ENCODE measurements at places on chromosomes 3 and 15.

- DNase-seq, result no peak
These were observed 2.1 kb downstream of the MAGEL2 start for GRCh38 chr15:23645371-23646164.

GRCh38 chr3:49769286-49769915 is 16.9 kb downstream of the IP6K1 start:
- DNase-seq, result no peak

GRCh38 chr15:99518191-99518590 is 47.6 kb upstream of the MEF2A start:
- no peak for DNase-seq

DNA sequence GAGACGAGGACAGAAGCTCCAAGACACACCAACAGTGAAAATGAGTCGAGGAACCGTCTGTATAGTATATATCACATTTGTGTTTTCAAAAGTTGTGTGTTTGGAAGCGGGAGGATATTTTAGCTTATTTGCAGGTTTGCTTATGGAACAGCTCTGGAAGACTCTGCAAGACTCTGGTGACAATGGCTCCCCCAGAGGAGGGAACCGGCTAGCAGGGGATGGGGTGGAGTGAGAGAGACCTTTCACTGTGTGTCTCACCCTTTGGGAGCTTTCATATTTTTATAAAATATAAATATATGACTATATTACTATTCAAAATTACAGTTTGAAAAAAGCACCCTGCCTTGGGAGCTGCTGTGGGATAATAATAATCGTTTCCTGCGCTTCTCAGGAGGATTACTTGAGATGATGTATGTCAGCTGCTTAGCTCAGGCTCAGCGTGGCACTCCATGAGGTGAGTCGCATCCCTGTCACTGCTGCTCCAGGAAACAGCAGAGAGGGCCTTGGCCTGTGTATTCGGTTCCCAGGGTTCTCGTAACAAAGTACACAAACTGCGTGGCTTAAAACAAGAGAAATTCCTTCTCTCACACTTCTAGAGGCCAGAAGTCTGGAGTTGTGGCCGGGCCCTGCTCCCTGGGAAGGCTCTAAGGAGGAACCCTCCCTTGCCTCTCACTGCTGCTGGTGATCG is 183.9 kb downstream of the FAM43A start:
- DNase-seq, result peak; percentile 93

GRCh38 chr3:43629257-43629656 is 7.4 kb upstream of the ANO10 start:
- peak; percentile 10 for DNase-seq

- DNase-seq, result no peak
These were observed 39.8 kb upstream of the FGF7 start for GRCh38 chr15:49383266-49383665.

DNA sequence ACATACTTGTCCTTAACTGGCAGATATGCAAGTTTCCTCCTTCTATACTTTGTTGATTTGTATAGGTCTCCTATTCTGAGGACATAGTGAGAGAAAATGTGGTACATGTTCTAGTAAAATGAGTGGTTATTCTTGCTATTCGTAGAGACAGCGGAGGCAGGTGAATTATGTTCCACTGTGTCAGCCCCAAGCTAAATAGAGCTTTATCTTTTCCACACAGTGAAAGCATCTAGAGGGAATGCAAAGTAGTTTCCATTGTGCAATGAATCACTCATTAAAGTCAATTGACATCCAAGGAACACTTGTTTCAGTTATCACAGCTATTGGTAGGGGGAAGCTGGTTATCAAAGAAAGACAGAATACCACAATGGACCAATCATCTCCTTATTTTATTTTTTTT is 262.4 kb downstream of the NLGN1 start:
- no peak for DNase-seq

DNA sequence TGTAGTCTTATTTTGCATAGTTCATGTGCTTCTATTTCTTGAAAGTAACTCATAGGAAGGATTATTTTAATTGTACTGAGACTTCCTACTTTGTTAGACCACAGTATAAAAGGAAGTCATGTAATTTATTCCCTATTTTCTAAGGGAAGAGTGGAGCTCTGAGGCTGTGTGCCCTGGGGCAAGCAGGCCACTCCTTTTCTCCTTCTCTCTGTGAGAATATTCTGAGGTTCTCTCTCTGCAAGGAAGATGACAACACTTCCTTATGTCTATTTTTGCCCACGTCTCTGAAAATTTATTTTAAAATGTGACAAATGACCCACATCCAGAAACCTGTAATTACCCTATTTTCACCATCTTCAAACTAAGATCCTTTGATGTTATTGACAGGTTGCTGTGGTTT is 11.0 kb downstream of the KCTD6 start:
- no peak for DNase-seq

GRCh38 chr15:41490355-41490754 is 3.3 kb upstream of the ITPKA start:
- peak; percentile 98 for DNase-seq

GRCh38 chr3:129470861-129471260 is 30.8 kb downstream of the IFT122 start:
- no peak for DNase-seq

- DNase-seq, result no peak
These were observed 39.2 kb downstream of the BBX start for GRCh38 chr3:107561980-107562379.

DNA sequence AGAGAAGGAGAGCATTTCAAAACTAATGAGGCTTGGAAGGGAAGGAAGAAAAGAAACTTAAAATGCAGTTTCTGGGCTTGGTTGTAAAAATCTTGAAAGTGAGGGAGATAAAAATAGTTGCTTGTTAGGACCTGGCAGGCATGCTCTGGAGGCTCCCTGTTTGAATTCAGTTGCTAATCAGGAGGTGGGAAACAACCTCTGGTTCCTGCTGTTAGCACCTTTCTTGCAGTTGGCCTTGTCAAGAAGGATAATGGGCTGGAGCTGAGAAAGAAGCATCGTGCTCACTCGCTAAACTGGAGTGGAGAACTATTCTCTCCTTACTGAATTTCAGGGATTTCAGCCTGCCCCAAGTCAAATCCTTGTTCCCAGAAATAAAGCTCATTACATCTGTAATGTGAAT is 23.4 kb downstream of the SNAPC5 start:
- no peak for DNase-seq

- peak; percentile 87 for DNase-seq
These were observed 773.1 kb upstream of the NR2F2 start for GRCh38 chr15:95557226-95558046.

DNA sequence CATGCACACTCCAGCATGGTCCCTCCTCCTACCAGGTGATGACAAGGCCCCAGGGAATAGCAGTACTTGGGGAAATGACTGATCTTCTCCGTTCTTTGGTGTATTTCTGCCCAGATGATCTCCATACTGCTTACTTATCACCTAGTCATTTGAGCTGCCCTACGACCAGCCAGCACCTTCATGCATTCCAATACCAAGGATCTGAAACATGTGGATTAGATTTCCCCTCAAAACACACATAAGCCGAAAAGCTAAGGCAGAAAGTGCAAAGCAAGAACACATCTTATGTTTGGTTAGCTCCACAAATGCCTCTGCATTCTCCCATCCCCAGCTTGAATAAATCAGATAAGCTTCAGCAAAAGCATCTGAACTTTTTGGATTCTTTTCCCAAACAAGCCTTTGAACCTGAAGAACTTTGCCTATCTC is 64.8 kb upstream of the BCL6 start:
- DNase-seq, result no peak

DNA sequence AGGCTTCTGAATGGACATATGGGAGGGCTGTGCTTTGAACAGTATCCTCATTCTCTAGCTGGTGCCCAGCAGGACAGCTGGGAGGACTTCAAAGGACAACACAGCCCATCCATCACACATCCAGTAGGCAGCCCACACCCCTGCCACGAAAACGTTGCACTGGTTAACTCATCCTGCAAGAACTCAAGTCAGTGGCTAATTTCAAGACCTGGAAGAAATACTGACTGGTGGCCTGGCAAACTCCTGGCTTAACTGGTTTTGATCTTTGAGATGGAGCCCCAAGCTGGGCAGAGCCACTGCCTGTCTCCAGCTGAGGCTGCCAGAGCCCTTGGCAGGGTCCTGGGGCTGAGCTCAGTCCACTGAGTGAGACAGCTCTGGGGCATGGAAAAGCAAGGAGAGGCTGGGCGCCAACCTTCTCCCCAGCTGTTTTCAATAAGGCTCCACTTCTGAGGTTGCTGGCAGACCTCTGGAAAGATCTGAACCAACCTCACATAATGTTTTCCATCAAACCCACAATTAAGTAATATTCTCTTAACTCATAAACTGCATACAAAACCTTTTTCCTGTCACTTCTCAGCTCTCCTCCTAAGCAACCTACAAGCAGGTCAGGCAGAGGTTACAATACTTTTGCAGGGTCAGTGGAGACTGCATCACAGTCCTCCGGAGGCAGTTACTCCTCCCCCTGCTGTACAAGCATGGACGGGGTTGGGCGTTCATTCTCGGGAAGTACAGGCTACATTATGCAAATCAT is 110.3 kb downstream of the MYLK start:
- no peak for DNase-seq

DNA sequence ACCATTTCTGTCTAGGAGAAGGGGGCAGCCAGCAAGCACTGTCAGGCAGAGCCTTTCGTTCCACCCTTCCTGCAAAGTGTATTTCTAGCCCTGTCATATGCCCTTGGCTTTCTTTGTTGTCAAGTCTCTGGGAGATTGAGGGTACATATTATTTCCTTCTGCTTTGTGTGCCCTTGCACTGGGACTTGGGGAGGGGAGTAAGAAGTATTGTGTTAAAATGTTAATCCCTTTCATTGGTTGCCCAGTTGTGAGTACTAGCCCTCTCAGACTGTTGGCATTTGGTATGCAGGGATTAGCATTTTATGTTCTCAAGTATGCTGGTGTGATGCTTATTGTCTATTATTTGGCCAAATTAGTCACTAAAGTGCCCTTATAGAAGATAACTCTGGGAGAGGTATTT is 63.9 kb downstream of the RBM6 start:
- no peak for DNase-seq

- DNase-seq, result peak; percentile 24
These were observed 35.6 kb upstream of the GYG1 start for GRCh38 chr3:148955544-148956346.

DNA sequence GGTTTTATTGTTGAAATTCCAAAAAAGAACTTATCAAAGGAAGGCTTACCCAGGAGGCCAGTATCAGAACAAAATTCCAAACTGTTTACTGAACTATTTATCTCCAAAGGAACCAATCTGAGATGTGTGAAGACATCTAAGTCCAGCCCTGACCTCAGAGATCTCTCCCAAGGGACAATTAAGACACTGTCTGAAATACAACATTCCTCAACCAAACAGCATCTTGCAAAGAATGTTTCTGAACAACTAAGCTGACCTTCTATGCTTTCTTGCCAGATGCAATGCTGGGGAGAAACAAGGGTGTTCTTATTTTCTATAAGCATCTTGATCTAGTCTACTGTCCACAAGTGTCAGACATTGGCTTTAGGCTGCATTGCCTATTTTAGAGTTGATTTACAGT is 13.6 kb downstream of the PDZRN3 start:
- DNase-seq, result no peak

DNA sequence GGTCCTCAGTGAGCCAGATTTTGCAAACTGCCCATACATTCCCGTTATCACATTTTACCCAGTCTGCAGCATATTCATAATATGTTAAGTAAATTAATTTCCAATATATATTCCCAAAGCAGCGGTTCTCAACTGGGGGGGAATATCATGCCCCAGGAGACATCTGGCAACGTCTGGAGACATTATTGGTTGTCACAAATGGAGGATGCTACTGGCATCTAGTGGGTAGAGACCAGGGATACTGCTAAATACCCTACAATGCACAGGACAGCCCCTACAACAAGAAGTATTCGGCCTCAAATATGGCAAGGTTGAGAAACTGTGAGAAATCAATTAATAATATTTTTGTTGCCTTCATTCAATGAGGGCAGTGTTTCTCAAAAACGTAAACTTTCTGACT is 280.3 kb downstream of the MAGI1 start:
- DNase-seq, result no peak

GRCh38 chr3:138433892-138434275 is 532 bp upstream of the ESYT3 start:
- DNase-seq, result no peak

GRCh38 chr15:61660579-61660978 is 399.7 kb downstream of the VPS13C start:
- DNase-seq, result no peak

- DNase-seq, result no peak
These were observed 111.4 kb downstream of the HERC1 start for GRCh38 chr15:63722204-63722808.

GRCh38 chr3:40655551-40655950 is 130.8 kb downstream of the ZNF621 start:
- DNase-seq, result no peak

DNA sequence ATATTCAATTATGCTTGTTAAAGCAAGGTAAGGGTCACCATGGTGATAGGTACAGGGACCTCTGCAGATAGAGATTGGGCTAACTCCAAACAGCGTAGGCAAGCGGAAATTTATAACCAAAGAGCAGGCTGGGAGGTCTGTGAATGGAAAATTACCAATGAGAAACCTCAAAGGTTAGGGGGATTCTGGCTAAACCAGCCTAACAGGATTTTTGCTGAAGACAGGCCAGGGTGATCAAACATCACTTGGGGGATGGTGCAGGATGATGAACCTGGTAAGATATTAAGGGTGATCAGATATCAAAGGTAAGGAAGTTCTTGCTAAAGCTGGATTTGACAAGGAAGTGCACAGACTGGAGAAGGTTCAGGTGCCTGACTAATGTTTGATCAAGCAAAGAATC is 35.3 kb upstream of the SNRPN start:
- DNase-seq, result no peak

GRCh38 chr15:35926007-35926380 is 380.0 kb upstream of the DPH6 start:
- DNase-seq, result peak; percentile 8

GRCh38 chr3:12442654-12443501 is 41.4 kb upstream of the TSEN2 start:
- no peak for DNase-seq

- DNase-seq, result no peak
These were observed 99.8 kb downstream of the MEGF11 start for GRCh38 chr15:66153549-66154415.

DNA sequence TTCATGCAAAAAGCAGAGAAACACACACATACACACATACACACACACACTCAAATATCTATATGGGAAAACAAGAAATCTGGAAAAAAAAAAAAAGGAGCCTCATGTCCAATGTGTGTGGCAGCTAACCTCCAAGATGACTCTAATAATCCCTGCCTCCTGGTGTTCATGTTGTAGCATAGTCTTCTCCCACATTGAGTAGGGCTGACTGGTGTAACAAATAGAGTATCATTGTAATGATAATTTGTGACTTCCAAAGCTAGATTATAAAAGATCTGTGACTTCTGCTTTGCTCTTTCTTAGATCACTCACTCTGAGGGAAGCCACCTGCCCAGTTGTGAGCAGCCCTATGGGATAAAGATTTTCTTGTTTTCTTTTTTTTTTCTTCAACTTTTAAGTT is 130.9 kb upstream of the TNIK start:
- DNase-seq, result no peak

DNA sequence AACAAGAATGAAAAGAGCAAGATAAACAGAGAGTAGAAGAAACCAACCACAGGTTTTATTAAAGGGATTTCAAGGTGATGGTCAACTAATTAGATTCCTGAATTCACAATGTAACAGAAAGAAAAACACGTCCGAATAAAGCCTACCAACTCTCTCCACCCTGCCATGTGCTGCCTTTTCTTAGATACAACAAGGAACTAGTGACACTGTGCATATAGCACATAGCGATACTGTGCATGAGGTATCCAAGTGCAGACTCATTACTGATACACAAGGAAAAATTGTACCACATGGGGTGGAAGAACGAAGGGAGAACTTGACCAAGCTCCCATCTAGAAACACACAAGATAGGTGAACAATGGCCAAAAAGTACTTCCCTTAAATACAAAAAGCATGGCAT is 154.6 kb downstream of the MAGI1 start:
- DNase-seq, result no peak
